ENCODE measurements at places on chromosomes 4 and X. TPM values are rescaled to one million over a fixed set of nuclear protein-coding genes. Genes with fewer than 3 reads are reported as not detected.

Gene ETDA
- not detected for total RNA-seq

Gene RAB40A
- not detected for total RNA-seq

Gene SHOX
- total RNA-seq, result not detected

Gene HPSE
- total RNA-seq, result 1.0 TPM

Gene GLUD2
- total RNA-seq, result 1.6 TPM

Gene SLC10A4
- total RNA-seq, result not detected

Gene TEX13C
- not detected for total RNA-seq

Gene RAB9B
- total RNA-seq, result 0.89 TPM

Gene DMRTC1B
- total RNA-seq, result not detected

GRCh38 chr4:103075894-103076746 lies 441 bp downstream of the SLC9B2 start:
- H3K27ac ChIP-seq, result peak overlapping the region; percentile 89
- H3K4me3 ChIP-seq, result peak overlapping the region; percentile 82
- peaks cover 29% of the 10 kb centered on the region for H3K4me1 ChIP-seq
- DNase-seq, result peak; percentile 86
- no peaks in the 10 kb centered on the region for H3K27me3 ChIP-seq

GRCh38 chr4:14132301-14132700 lies 504.8 kb upstream of the BOD1L1 start:
- peaks cover 10% of the 10 kb centered on the region for H3K4me1 ChIP-seq
- no peak overlapping the region for H3K4me3 ChIP-seq
- H3K27ac ChIP-seq, result no peak overlapping the region
- no peaks in the 10 kb centered on the region for H3K27me3 ChIP-seq
- DNase-seq, result no peak

GRCh38 chr4:102288497-102288896 lies 56.8 kb downstream of the SLC39A8 start:
- H3K27ac ChIP-seq, result no peak overlapping the region
- no peak overlapping the region for H3K4me3 ChIP-seq
- no peaks in the 10 kb centered on the region for H3K36me3 ChIP-seq
- H3K27me3 ChIP-seq, result no peaks in the 10 kb centered on the region
- H3K4me1 ChIP-seq, result peaks cover 3% of the 10 kb centered on the region

GRCh38 chr4:164989471-164989870 lies 12.0 kb upstream of the TRIM61 start:
- DNase-seq, result no peak
- no peak overlapping the region for H3K27ac ChIP-seq
- H3K4me3 ChIP-seq, result no peak overlapping the region
- no peaks in the 10 kb centered on the region for H3K4me1 ChIP-seq

DNA sequence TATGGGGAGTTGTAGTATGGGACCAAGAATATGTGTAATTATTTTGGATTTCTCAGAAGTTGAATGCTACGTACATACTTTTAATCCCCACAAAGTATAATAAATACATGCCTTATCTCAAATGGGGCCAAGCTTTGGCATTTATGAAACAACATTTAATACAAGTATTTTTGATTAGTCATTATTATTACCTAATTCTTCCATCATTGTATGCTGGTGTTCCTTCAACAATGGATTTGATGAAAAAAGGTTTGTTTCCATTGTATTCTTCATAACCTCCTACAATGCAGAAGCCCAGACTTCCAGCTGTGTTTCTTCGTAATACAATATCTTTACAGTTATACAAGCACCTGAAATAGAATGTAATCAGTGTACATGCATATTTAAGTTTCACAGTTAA lies 83.8 kb downstream of the FIP1L1 start:
- peak; percentile 33 for DNase-seq
- H3K36me3 ChIP-seq, result peaks cover 52% of the 10 kb centered on the region
- 0 out of 2 replicates have a peak overlapping the region, but pooled peaks have one; percentile 1 for H3K27ac ChIP-seq
- peaks cover 31% of the 10 kb centered on the region for H3K4me1 ChIP-seq
- no peaks in the 10 kb centered on the region for H3K27me3 ChIP-seq
- no peak overlapping the region for H3K4me3 ChIP-seq

- no peaks in the 10 kb centered on the region for H3K27me3 ChIP-seq
- peak; percentile 89 for DNase-seq
- no peaks in the 10 kb centered on the region for H3K36me3 ChIP-seq
- H3K4me3 ChIP-seq, result peak overlapping the region; percentile 25
- H3K4me1 ChIP-seq, result peaks cover 11% of the 10 kb centered on the region
Observed at GRCh38 chr4:40121515-40121914, 64.9 kb downstream of the N4BP2 start.

- H3K36me3 ChIP-seq, result no peaks in the 10 kb centered on the region
- no peak overlapping the region for H3K4me3 ChIP-seq
- DNase-seq, result no peak
Observed at GRCh38 chr4:25939330-25939729, 25.3 kb downstream of the SMIM20 start.

- peaks cover 32% of the 10 kb centered on the region for H3K4me1 ChIP-seq
- H3K36me3 ChIP-seq, result no peaks in the 10 kb centered on the region
- peak overlapping the region; percentile 97 for H3K27ac ChIP-seq
- H3K4me3 ChIP-seq, result peak overlapping the region; percentile 90
Observed at GRCh38 chrX:20265221-20265725, 1.4 kb downstream of the RPS6KA3 start.

DNA sequence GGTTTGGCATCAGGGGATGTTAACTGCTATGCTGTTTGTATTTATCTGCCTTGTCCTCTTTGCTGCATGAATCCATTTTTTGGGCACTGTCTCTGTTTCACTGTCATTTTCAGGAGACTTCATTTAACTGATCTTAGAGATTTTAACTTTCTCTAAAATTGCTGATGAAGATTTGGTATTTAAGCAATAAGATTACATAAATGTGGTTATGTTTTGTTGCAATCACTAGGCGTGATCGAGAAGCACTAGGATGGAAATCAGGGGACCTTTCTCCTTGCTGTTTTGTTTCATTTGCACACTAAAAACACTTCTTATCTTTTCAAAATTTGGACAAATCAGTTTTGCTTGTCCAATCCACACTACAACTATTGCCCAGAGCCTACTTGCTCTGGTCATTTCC lies 15.4 kb downstream of the CXCL2 start:
- no peak for DNase-seq
- H3K36me3 ChIP-seq, result no peaks in the 10 kb centered on the region
- H3K4me3 ChIP-seq, result no peak overlapping the region
- no peak overlapping the region for H3K27ac ChIP-seq

DNA sequence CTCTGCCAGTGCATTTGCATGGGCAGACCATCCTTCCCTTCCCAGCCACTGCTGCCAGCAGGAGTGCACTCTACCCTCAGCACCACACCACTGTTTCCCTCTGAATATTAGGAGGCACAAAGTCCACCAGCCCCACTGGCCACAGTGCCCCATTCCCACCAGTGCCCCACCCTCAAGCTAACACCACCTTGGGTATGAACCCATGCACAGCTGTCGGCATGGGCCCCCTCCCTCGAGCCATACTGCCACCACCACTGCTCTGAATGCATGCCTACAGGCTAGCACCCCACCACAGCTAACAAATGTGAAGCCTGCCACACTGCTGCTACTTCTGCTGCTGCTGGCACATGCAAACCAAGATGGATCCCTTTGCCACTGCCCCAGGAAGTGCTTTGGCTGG lies 810.4 kb downstream of the TRAM1L1 start:
- DNase-seq, result no peak
- no peak overlapping the region for H3K27ac ChIP-seq
- H3K27me3 ChIP-seq, result no peaks in the 10 kb centered on the region

DNA sequence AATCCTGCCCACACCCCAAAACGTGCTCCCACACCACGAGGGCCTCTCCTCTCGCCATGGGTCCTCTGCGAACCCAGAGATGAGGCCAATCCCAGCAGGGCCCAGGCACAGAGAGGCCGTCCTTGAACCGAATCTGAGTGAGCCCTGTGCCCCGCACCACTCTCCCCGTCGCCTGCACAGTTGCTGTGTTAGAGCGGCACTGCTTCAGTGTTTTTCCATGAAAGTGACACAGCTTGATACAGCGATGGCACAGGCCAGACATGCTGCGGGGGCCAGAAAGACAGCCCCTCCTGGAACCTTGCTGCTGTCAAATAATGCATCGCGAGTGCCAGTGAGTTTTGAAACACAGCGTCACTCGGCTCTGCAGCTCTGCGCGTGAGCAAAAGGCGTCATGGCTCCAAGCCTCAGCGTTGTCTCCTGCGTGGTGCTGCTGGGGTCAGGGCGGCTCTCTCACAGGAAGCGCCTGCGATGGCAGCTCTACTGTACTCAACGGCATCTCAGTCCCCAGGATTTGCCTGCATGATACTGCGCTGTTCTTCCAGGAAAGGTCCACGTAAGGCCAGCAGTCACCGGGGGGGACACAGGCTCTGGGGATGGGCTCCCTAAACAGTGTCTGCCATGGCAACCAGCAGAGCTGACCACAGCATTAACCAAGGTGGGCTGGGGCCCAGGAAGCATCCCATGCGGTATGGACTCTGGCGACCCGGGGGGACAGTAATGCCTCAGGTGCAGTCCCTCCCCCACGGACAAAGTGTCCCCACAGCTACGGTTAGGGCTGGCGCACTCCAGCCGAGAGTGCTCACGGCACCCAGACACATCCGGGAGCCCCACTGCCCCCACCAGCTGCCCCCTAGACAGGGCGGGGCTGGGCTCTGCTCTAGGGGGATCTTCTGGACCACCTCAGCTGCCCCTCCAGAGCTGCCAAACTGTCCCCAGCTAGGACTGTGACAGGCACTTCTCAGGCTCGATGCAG lies 63.1 kb downstream of the ACOX3 start:
- H3K27me3 ChIP-seq, result no peaks in the 10 kb centered on the region
- H3K4me3 ChIP-seq, result no peak overlapping the region
- no peak overlapping the region for H3K27ac ChIP-seq
- H3K36me3 ChIP-seq, result no peaks in the 10 kb centered on the region

DNA sequence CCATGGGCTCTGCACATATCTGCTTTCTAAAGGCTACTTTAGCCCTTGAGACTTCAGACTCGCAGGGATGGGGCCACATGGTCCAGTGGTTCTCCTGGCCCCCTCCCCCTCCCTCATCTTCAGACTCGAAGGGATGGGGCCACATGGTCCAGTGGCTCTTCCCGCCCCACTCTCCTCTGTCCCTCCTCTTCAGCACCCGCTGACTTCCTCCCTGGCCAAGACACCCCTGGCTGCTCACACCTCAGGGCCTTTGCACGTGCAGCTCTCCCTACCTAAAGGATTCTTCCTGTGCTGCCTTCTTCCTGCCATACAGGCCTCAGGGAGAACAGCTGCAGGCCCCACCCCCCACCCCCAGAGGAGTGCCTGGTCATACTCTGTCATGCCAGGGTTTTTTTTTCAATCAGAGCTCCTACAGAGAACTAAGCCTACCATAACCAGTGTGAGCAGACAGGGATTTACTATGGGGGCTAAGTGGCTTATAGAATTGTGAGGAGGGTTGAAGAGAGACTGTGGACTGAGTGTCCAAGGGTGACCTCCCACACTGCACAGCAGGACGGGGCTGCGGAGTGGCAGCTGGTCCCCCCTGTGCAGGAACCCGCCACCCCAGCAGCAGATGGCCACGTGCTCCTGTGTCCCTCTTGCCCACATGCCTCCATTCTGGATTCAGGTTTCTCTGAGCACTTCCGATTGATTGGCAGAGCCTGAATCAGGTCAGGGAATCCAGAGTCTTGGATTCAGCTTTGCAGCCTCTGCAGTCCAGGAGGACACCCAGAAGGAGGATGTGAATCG lies 6.1 kb upstream of the SPON2 start:
- H3K4me1 ChIP-seq, result 0 out of 2 replicates have a peak, but pooled peaks cover 6% of the 10 kb centered on the region
- peak; percentile 46 for DNase-seq
- H3K27me3 ChIP-seq, result no peaks in the 10 kb centered on the region
- H3K4me3 ChIP-seq, result no peak overlapping the region
- H3K27ac ChIP-seq, result no peak overlapping the region

- no peaks in the 10 kb centered on the region for H3K36me3 ChIP-seq
- H3K4me3 ChIP-seq, result no peak overlapping the region
- peak; percentile 62 for DNase-seq
- H3K27ac ChIP-seq, result no peak overlapping the region
Observed at GRCh38 chr4:44760142-44760898, 34.0 kb upstream of the GNPDA2 start.

DNA sequence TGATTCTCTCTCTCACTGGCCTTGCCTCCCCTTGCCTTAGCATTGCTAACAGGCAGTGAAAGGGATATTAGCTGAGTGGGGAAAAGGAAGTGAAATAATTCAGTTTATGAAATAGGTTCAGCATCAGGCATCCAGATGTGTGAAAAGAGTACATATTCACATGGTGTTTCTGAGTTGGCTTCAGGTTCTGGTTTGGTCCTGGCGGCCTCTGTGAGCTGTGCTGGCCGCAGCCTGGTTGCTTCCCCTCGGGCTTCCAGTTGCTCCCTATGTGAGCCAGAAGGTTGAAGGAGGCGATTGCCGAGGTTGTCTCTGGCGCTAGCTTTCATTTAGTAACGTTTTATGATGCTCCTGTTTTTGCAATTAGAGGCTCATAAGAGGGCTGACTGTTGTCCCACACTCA lies 99.1 kb upstream of the TLR2 start:
- peaks cover 13% of the 10 kb centered on the region for H3K4me1 ChIP-seq
- H3K27me3 ChIP-seq, result no peaks in the 10 kb centered on the region
- peaks cover 5% of the 10 kb centered on the region for H3K36me3 ChIP-seq
- no peak overlapping the region for H3K27ac ChIP-seq
- H3K4me3 ChIP-seq, result peak overlapping the region; percentile 22
- DNase-seq, result peak; percentile 40

GRCh38 chrX:80841259-80841658 lies 31.6 kb upstream of the BRWD3 start:
- H3K36me3 ChIP-seq, result no peaks in the 10 kb centered on the region
- no peak overlapping the region for H3K4me3 ChIP-seq
- H3K27me3 ChIP-seq, result no peaks in the 10 kb centered on the region
- H3K4me1 ChIP-seq, result no peaks in the 10 kb centered on the region
- DNase-seq, result no peak
- no peak overlapping the region for H3K27ac ChIP-seq

Data from GM23248 (cell line).